ENCODE measurements at places on chromosomes 6 and 20. TPM values are rescaled to one million over a fixed set of nuclear protein-coding genes. Genes with fewer than 3 reads are reported as not detected.

Gene PNLDC1
- 0.23 TPM for total RNA-seq

Gene RSPH9
- total RNA-seq = 6.0 TPM

Gene SYCP2
- 4.2 TPM for total RNA-seq

Gene CTAGE9
- total RNA-seq = not detected

Gene EGFL8
- total RNA-seq = 7.8 TPM

Gene LAMP5
- 19.6 TPM for total RNA-seq

Gene KIAA0408
- total RNA-seq = 105 TPM

Gene GABRR2
- total RNA-seq = not detected

Gene PHACTR1
- total RNA-seq = 54.7 TPM

Gene BPIFB1
- not detected for total RNA-seq

Gene COL11A2
- total RNA-seq = 2.3 TPM

Gene GLP1R
- 1.6 TPM for total RNA-seq

Gene FAXC
- 44.8 TPM for total RNA-seq

Gene CD164
- total RNA-seq = 66.9 TPM

Gene LTB
- 0.46 TPM for total RNA-seq

Gene SNAP91
- 179 TPM for total RNA-seq

Gene CPNE5
- total RNA-seq = 36.0 TPM

Gene RBPJL
- total RNA-seq = not detected

Gene PACRG
- 24.0 TPM for total RNA-seq

Gene RAD21L1
- total RNA-seq = not detected

Gene DUSP15
- 12.5 TPM for total RNA-seq

Gene CBFA2T2
- total RNA-seq = 23.5 TPM

Gene IER3
- 3.5 TPM for total RNA-seq

Gene TRIM15
- total RNA-seq = not detected

Gene SNRNP48
- 16.6 TPM for total RNA-seq

Gene FAM83D
- total RNA-seq = 4.8 TPM

Gene JPH2
- 0.46 TPM for total RNA-seq

Gene BEND6
- 47.3 TPM for total RNA-seq

Gene ALDH8A1
- 3.7 TPM for total RNA-seq

Gene TBXT
- total RNA-seq = not detected

Gene CRISP2
- total RNA-seq = 1.6 TPM

Gene FOXF2
- total RNA-seq = 2.3 TPM

Gene BEND3
- total RNA-seq = 4.8 TPM

Gene ZNF337
- total RNA-seq = 19.6 TPM

Gene ARMC12
- not detected for total RNA-seq

Gene DDRGK1
- total RNA-seq = 33.0 TPM

Measured in diencephalon (tissue), 1 donor.